ENCODE measurements at places on chromosomes 1 and 21. TPM values are rescaled to one million over a fixed set of nuclear protein-coding genes. Genes with fewer than 3 reads are reported as not detected.

Gene TNFRSF9
- total RNA-seq = 0.05 TPM

Gene CNR2
- 1.1 TPM for total RNA-seq

Gene FAM163A
- total RNA-seq = not detected

Gene SPRR5
- total RNA-seq = not detected

Gene MCOLN2
- total RNA-seq = 3.6 TPM

Gene COL8A2
- 0.22 TPM for total RNA-seq

- no peak for DNase-seq
These were observed 141.9 kb upstream of the PTBP2 start for GRCh38 chr1:96579636-96580035.

DNA sequence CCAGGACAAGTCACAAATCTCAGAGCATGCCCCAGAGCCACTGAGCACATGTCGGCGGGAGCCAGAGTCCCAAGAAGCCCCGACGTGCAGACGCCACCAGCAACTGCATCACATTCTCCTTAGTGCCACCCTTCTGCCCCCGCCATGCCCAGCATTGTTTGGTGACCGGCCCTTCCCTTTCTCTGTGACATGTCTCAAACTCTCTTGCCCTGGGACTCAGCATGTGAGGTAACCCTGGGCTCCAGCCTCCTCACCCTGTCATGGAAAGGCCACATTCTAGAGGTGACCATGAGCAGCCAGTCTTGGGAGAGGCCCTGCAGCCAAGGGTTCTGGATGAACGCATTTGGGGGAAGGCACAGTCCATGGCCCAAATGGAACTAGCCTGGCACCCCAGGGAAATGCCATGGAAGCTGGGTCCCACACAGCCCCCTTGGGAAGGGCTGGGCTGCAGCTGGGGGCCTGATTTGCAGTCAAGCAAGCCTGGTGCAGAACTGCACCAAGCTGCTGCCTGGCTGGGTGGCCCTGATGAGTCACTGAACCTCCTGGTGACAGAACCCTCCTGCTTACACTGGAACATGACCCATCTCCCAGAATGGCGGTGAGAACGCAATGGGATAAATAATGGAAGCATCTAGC, 94.4 kb downstream of the ITPKB start:
- no peak for DNase-seq

GRCh38 chr1:167083066-167083665, 7.0 kb downstream of the GPA33 start:
- DNase-seq = no peak

- no peak for DNase-seq
These were observed 885.7 kb downstream of the PLA2G4A start for GRCh38 chr1:187714470-187714869.

DNA sequence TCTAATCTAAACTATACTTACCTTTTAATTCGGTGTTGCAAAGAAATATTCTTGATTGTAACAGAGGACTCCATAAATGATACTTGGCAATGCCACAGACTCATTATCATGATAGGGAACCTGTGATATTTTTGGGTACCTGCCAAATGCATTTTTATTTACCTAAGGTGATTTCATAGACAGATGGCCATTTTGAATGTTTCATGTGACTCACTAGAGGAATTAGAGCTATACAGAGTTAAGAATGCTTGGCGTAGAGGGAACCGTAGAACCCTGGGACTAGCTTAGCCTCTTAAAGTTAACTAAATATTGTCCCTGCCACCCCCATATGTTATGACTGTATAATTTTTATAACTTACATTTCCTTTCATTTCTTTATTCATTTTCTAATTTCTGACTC, 136.1 kb downstream of the DISP1 start:
- no peak for DNase-seq

DNA sequence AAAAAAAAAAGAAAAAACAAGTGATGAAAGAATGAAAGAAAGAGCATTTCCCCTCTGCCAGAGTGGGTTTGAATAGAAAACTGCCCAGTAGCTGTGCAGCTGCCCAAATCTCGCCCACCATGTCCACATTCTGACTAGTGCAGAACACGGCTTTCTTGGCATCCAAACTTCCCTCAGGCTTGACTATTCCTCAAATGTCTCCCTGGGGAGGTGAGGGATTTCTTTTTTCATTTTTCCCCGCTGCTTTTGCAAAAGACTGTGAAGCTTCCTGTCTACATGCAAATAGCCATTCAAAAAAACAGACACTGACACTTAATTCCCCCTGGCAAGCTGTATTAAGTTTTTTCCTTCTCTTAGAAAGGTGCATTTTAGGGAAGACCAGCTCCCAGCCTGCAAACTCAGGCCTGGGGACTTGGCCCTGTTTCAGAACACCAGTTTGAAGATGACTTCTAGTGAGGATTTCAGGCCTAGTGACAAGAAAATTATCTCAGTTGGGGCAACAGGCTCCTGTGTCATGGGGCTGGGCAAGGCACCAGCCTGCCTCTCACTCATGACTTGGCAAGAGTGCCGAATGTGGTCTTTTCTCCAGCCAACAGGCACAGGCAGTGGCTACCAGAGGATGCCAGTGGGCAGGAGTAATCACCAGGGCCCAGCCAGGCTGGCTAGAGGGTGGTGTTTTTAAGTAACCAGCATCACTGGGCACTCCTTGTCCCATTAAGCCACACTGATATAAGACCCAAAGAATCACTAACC, 178.1 kb upstream of the NFIA start:
- no peak for DNase-seq

GRCh38 chr1:204706838-204707509, 21.4 kb upstream of the LRRN2 start:
- no peak for DNase-seq

DNA sequence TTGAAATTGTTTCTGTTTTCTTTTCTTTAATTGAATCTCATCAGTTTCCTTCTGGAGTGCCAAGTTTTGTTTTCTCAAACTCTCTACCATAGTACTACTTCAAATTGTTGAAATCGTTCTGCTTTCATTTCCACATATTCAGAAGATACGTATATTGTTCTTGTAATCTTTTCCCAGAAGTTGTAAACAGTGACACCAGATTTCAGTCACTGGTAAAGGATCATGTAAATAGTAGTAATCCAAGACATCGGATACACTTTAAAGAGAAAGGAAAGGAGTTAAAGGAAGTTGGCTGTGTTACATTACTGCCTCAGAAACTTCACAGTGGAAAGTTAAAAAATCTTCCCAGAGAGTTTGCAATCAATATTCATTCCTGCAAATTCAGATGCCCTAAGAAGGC, 67.5 kb downstream of the RGL1 start:
- no peak for DNase-seq

DNA sequence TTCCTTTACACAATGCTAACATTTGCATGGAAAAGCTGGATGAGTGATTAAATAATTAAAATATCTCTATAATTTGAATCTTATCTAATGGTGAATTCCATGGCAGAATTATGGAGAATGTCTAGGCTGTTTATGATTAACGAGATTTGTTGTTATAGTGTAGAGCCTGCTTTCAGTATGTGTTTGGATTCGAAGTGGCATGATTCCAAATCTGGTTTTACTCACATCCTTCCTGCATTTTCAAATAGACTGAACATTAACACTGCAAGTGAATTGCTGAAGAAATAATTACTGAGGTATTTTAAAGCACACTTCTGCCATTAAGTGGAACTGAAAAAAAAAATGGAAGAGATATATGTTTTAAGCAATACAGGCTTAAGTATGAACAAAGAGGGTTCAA, 5.1 kb upstream of the NEK7 start:
- no peak for DNase-seq

DNA sequence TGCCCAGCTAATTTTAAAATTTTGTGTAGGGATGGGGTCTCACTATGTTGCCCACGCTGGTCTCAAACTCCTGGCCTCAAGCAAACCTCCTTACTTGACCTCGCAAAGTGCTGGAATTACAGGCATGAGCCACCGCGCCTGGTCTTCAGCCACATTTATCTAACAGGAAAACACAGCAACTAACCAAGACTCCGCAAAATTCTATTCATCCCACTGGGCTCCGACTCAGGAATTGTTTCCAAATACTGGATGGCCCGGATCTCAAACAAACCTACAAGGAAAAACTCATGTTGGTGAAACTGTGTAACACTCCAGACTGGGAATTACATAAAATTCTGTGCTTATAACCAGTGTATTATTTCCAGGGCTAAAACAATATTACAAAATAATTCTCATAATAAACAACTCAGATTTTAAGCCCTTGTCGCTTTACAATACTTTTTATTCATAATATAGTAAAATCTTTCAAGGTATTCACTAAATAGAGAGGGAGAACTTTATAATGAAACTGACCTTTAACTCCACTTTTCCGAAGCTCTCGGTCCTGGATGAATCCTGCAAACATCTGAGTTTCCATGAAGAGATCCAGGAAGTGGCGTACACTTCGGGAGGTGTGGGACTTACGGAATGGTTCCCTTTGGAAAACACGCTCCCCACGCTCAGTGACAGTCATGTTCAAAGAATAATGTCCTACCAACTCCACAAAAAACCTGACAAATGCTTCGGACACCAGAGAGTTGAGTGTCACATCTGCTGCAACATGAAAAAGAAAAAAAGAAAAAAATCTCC, 6.0 kb upstream of the BCAS2 start:
- no peak for DNase-seq

GRCh38 chr1:52904927-52905698, 16.4 kb downstream of the ECHDC2 start:
- DNase-seq = no peak

GRCh38 chr1:225426395-225427234, 1.2 kb downstream of the LBR start:
- peak; percentile 71 for DNase-seq

DNA sequence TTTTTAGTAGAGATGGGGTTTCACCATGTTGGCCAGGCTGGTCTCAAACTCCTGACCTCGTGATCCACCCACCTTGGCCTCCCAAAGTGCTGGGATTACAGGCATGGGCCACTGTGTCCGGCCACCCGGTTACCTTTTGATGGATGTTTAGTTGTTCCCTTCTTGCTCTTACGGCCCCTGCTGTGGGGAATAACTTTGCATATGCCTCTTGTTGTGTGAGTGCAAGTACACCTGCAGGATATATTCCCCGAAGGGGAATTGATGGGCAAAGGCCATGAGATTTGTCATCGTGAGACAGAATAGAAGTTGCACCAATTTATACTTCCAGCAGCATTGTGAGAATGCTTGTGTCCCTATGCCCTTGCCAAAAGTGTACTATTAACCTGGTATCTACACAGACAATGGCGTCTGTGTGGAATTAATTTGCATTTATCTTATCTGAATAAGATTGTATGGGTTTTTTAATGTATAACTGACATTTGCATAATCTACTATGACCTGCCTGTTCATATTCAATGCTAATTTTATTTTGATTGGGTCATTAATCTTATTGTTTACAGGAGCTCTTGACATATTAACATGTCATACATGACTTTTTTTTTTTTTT, 8.1 kb downstream of the IL6R start:
- no peak for DNase-seq

DNA sequence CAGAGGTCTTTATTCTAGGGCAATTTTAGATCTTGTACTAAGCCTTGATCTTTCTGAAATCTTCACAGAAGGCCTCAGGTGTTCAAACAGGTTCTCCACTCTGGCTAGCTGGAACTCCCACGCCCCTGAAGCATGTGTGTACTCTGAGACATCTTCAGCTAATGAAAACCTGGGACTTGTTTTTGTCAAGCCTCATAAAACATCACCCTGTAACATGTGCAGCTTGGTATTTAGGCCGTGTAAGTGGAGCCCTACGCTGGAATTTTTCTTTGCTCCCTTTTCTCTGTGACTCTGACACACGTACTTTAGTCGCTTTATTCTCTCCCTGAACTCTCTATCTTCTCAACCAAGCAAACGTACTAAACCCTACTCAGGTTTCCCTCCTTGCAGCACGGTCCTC, 701.9 kb upstream of the ZP4 start:
- DNase-seq = no peak

GRCh38 chr1:117825414-117825813, 104.0 kb downstream of the GDAP2 start:
- no peak for DNase-seq

DNA sequence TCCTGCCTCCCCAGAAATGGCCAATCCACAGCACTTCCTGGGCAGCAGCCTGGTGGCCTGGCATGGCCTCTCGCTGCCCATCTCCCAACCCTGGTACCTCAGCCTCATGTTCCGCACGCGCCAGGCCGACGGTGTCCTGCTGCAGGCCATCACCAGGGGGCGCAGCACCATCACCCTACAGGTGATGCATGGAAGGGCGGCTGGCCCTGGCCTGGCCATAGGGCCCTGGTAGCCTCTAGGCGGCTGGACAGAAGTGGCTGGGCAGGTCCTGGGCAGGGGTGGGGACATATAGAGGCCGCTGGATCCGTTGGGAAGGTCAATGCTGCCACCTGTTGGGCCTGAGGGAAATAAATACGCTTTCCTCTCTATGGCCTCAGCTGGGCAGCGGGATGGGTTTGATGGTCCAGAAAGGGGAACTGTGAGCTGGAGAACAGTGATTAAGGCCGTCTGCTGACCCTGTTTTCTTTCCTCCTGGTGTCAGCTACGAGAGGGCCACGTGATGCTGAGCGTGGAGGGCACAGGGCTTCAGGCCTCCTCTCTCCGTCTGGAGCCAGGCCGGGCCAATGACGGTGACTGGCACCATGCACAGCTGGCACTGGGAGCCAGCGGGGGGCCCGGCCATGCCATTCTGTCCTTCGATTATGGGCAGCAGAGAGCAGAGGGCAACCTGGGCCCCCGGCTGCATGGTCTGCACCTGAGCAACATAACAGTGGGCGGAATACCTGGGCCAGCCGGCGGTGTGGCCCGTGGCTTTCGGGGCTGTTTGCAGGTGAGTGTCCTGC, 14.4 kb downstream of the CELSR2 start:
- peak; percentile 74 for DNase-seq

DNA sequence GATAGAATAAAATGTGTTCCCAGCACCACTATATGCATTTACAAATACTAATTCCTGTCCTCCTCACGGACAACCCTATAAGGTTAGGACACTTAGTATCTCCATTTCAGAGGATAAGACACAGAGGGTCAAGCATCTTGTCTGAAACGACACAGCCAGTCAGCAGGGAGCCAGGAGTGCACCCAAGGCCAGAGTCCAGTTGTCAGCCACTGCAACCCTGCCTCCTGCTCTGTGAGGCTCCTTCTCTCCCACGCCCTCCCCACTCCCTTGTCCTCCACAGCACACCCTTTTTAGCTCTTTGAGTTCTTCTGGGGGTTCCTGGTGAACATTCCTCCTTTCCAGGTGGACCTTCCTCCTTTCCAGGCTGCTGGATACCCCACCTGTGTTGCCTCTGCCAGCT, 119.0 kb upstream of the TNR start:
- DNase-seq = no peak

GRCh38 chr1:188499690-188500089, 1670.9 kb downstream of the PLA2G4A start:
- DNase-seq = no peak

GRCh38 chr1:117664314-117664713, 58.5 kb downstream of the TENT5C start:
- peak; percentile 56 for DNase-seq

DNA sequence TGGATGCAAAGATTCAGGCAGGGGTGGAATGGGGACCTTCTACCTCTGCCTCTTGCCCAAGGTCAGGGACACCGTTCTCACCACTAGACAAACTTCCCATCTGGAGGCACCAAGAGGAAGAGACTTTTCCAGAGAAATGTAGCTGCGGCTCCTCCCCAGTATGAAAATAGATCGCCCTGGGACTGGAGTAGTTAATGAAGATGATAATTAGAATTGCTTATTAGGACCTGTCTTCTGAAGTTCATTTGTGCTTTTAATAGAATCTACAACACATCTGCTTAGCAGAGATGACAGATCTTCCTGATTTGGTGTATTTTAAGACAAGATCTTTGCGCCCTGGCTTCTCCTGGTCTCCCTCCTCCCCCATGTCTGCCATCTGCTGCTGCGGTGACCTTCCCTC, 266.6 kb downstream of the KAZN start:
- DNase-seq = no peak

Data from naive thymus-derived CD8-positive, alpha-beta T cell (primary cell).